ENCODE measurements at places on chromosomes 7 and 10.

- no peak for DNase-seq
These were observed 534.3 kb downstream of the PTPRN2 start for GRCh38 chr7:158053183-158053915.

DNA sequence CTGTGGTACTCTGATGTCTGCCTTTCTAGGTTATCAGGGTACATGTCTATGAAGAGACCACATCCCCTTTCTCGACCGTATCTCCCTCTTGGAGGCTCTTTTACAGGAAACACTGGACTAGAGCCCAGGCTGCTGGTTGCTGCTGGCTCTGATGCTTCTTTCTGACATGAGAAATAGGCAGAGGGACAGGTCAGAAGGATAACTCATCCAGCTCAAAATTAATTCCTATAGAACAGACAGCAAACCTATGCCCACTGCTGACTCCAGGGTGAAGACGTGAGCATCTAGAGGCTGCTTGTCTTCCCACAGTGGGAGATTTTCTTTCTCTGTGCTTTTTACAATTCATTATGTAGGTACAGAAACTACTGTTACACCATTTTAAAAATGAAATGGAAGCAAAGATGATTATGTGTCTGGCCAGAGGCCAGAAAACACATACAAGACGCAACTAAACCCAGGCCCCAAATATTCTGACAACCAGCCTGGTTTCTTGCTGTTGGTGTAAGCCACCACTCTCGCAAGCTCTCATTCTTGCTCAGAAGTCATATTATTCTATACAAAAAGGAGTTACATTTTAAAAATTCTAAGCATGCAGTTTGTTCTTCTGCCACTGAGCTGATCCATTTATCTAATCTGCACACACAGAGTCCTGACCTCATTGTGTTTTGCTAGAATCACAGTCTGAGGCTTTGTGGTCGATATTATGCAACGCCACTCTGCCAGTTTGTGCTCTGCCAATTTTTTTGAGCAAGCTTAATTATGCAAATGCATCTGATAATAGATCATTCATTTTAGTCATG lies 424.3 kb downstream of the KIF20B start:
- DNase-seq: no peak

- no peak for DNase-seq
These were observed 5.7 kb downstream of the UPK3B start for GRCh38 chr7:76515999-76516443.

GRCh38 chr7:98877692-98878364 lies 504 bp upstream of the TRRAP start:
- DNase-seq: no peak

- no peak for DNase-seq
These were observed 96.8 kb downstream of the CYTH3 start for GRCh38 chr7:6175645-6176044.

DNA sequence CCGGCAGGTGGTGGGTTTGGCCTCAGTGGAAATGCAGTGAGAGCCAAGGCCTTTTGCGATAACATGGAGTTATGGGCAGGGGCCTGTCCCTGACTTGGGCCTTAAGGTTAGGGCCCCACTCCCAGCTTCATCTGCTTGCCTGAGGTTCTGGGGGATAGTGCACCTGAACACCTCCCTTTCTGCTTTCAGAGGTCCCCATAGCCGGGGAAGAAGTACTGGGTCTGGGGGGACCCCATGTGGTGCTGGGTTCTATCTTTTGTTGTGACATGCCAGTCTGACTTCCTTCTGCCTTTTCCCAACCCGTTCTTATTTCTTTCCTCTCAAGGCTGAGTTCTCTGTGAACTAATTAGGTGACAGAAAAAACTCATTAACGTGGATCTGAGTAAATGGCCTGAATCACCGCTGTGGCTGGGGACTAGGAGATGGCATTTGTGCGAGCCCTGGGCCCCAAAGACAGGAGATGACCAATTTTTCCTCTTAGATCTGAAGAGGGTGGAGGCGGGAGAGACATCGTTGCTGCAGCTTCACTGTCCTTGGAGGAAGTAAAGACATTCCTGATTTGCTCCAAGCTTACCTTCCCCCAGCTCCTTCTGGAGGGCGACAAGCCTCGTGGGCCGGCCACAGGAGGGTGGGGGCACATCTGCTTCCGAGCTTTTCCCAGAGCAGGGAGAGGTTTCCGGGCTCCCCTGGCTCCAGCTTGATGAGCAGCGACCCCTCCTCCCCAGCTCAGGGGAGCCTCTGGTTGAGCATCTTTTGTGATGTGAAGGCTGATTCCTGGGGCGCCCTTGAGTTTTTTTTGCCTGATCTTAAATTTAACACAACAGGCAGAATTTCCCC lies 2.0 kb downstream of the AGAP3 start:
- DNase-seq: no peak

DNA sequence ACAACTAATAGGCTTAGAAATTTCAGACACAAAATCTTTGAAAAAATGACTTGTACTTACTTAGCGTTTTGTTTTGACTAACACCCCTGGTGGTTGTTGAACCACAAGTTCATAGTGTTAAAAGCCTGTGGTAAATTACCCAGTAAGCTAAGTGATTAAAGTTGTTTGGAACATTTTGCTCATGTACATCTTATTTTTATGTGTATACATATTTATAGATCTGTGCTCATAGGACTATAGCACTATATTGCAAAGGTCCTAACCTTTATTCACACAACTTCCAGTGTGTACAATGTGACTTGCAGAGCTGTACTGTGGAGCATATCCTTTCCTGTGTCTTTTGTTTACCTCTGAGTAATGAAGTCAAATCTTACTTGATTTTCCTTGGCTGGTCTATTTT lies 79.6 kb downstream of the BMPR1A start:
- no peak for DNase-seq

DNA sequence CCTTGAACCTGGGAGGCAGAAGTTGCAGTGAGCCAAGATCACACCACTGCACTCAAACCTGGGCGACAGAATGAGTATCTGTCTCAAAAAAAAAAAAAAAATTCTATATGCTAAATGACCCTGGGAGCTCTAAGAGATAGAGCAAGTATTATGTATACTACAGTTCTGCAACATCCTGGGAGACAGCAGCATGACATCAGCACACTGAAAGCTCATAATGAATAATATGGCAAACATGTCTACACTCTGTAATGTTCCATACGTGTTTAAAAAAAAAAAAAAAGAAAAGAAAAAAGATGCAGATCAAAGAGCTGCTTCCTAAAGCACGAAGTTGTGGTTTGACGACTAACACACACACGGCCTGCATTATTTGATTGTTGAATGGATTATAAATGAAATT lies 72.5 kb downstream of the CUL2 start:
- no peak for DNase-seq

- no peak for DNase-seq
These were observed 123.9 kb upstream of the BET1 start for GRCh38 chr7:94128072-94128471.

GRCh38 chr7:159155410-159155809 lies 10.7 kb upstream of the VIPR2 start:
- DNase-seq: no peak

- no peak for DNase-seq
These were observed 2.1 kb upstream of the CREM start for GRCh38 chr10:35124540-35124939.

GRCh38 chr7:16637379-16637778 lies 8.2 kb downstream of the ANKMY2 start:
- DNase-seq: no peak

- DNase-seq: no peak
These were observed 143.4 kb upstream of the EGR2 start for GRCh38 chr10:62959553-62959952.

DNA sequence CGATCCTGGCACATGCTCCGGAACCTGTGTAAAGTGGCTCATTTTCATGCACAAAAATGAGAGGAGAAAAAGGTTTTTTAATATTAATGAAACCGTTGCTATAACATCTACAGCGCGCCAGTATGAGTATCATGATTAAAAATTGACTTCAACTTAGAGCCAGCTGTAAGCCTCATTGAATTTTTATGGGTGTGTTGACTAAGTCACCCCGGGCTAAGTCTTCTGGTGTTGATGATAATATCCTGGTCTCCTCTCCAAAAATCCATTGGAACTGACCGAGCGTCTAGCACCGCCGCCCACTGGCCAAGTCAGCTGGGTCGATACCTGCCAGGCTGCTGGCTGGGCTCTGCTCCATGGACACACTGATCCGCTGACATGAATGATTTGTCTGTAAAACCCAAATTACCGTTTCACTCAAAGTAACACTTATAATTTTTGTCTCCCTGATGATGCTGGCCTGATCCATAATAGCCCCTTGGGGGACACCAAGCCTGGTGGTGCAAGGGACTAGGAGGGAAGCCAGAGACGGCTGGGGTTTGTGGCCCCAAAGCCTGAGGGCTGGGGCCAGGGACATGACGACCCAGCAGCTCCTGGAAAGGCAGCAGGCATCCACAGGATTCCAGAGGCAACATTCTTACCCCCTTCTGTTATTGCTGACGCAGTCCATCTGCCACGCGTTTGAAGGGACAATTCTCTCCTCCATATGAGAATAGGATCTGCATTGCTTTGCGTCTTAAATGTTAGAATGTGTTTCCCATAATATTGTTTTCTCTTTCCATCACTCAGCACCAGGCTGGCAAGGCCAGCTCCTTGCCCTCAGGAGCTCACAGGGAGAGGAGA lies 131.0 kb upstream of the PPP2R2D start:
- DNase-seq: no peak

DNA sequence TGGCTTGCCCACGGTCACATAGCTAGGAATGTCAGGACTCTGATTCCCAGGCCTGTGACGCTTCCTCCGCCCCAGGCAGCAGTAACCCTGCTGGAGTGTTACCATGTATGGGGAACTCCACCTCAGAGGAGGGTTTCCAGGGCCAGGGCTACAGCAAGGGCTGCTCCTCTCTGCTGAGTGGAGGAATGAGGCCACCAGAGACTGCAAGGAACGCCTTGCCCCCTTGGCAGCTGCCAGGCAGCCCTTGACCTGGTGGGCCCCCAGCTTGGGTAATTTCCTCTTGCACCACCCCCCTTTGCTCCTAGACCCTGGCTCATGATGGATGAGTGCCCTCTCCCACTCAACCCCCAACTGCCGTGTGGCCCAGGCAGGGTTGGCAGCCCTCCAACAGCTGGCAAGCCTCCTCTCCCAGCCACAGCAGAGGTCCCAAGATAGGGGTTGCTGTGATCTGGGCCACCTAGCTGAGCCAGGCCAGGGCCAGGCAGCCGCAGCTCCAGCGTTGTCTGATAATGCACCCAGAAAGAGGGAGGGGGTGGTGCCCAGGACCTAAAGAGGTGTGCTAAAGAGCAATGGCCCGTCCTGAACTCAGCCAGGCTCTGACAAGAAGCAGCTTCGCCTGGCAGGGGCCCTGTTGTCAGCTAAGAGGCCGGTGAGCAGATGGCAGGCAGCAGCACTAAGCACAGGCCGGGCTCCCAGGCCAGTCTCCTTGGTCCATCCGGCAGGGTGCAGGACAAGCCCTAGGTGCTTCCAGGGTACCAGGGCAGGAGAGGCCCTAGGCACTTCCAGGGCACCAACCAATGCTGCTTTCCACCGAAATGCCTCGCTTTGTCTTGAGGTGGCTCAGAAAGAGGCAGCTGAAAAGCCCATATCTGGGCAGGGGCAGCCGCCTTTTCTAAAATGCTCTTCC lies 35.4 kb downstream of the DRGX start:
- DNase-seq: no peak

- no peak for DNase-seq
These were observed 190.7 kb downstream of the WDR11 start for GRCh38 chr10:121041906-121042305.

All from activated CD4-positive, alpha-beta T cell treated with anti-CD3 and anti-CD28 coated beads for 4 hours (primary cell).